NCI-H460 (cell line): ENCODE measurements at places on chromosomes 1 and 21. TPM values are rescaled to one million over a fixed set of nuclear protein-coding genes. Genes with fewer than 3 reads are reported as not detected.

The SNRPE gene
- 230 and 245 TPM in 2 replicates for total RNA-seq

DNA sequence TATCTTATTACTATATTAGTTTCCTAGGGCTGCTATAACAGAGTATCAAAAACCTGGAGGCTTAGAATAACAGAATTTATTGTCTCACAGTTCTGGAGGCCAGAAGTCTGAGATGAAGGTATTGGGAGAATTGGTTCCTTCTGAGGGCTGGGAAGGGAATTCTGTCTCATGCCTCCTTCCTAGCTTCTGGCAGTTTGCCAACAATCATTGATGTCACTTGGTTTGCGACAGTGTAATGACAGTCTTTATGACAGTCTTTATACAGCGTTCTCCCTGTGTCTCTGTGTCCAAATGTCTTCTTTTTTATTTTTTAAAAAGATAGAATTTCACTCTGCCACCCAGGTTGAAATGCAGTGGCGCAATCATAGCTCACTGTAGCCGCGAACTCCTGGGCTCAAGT, 15.8 kb upstream of the CENPF start:
- no peak for DNase-seq

- DNase-seq, result no peak
These were observed 56.8 kb downstream of the SLC30A10 start for GRCh38 chr1:219871427-219872057.

The KRTAP11-1 gene
- total RNA-seq, result not detected in 2 replicates

DNA sequence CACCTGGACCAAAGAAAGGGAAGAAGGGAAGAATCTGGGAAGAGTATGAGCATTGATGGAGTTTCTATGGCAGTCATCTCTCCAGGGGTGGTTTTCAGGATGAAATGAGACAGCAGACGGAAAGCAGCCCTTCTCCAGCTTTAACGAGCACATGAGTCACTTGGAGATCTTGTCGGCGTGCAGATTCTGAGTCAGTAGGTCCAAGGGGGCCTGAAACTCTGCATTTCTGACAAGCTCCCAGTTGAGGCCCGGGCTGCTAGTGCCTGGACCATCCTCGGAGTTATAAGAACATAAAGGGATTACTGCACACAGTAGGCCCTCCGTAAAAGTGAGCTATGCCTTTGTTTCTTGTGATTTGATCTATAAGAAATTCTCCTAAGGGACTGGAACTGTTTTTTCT, 17.6 kb downstream of the HSPG2 start:
- no peak for DNase-seq
